ENCODE measurements at places on chromosomes 1 and 21.
A peak's percentile ranks its signal among the peaks of the same experiment; 100 is the strongest.

GRCh38 chr1:206505702-206506355, 1.5 kb upstream of the RASSF5 start:
- no peak for DNase-seq

- DNase-seq, result no peak
Measured at GRCh38 chr1:182262425-182262824, 129.2 kb downstream of the GLUL start.

GRCh38 chr1:97163591-97164275, 442.1 kb downstream of the PTBP2 start:
- no peak for DNase-seq

DNA sequence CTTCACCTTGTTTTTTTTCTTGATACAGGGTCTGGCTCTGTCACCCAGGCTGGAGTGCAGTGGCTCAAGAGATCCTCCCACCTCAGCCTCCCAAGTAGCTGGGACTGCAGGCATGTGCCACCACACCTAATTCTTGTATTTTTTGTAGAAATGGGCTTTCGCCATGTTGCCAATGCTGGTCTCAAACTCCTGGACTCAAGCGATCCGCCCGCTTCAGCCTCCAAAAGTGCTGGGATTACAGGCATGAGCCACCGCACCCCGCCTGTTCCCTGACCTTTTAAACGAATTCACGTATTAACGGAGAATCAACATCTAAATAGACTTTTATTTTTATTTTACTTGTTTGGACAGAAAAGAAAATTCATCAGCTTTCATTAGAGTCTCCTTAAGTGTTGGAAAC, 104.8 kb downstream of the PGBD5 start:
- no peak for DNase-seq

- DNase-seq, result no peak
Measured at GRCh38 chr1:112083487-112083886, 94.0 kb upstream of the KCND3 start.

DNA sequence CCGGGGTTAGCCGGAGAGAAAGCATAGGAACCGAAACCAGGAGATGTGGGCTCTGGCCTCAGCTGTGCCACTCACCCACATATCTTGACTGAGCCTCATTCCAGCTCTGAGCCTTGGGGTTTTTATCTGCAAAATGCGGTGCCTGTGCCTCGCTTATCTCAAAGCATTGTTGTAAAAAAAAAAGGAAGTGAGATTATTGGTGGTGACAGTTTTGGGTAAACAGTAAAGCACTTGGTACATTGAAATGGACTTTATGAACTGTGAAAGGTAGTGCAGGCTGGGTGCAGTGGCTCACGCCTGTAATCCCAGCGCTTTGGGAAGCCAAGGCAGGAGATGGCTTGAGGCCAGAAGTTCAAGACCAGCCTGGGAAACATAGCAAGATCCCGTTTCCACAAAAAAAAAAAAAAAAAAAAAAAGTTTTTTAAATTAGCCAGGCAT, 3.8 kb downstream of the PTAFR start:
- no peak for DNase-seq

- DNase-seq, result peak; percentile 64
Measured at GRCh38 chr1:205255941-205256780, 28.4 kb downstream of the TMCC2 start.

GRCh38 chr1:30920827-30921226, 12.3 kb upstream of the SDC3 start:
- DNase-seq, result no peak

GRCh38 chr1:29805896-29806160, 569.5 kb downstream of the PTPRU start:
- DNase-seq, result no peak

DNA sequence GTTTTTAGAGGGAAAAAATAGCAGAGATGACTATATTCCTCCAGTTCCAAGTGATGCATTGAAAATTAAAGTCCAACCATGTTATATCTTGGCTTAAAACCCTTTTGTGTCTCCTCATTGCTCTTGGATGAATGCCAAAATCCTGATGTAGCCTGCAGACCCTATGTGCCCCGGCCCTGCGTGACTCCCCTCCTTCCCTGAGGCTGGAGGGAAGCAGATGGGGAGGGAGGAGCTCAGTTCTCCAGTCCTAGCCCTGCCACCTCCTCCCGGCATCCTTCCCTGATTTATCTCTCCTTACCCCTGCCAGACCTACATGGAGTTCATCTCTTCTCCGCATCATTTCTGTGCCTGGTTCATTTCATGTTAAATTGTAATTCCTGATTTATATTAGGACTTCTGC, 397.4 kb downstream of the PTPRU start:
- no peak for DNase-seq

GRCh38 chr1:28236656-28237322, 865 bp downstream of the ATP5IF1 start:
- no peak for DNase-seq

All from activated CD8-positive, alpha-beta memory T cell treated with anti-CD3 and anti-CD28 coated beads for 4 hours (primary cell).